ENCODE measurements at places on chromosomes 4 and X.

DNA sequence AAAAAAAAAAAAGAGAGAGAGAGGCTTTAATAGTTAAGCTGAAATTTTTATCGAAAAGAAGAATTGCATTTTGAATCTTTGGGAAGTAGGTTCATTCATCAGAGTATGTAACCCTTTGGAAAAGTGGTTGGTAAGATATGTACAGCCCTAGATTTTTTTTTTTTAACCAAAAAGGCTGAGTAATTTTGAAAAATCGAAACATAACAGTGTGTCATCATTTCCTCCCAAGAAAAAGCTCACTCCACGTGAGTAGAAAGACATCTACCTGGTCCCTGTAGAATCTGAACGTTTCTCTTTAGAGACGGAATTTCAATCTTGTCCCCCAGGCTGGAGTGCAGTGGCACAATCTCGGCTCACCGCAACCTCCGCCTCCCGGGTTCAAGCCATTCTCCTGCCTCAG, 16.2 kb downstream of the SHOX start:
- DNase-seq = no peak

DNA sequence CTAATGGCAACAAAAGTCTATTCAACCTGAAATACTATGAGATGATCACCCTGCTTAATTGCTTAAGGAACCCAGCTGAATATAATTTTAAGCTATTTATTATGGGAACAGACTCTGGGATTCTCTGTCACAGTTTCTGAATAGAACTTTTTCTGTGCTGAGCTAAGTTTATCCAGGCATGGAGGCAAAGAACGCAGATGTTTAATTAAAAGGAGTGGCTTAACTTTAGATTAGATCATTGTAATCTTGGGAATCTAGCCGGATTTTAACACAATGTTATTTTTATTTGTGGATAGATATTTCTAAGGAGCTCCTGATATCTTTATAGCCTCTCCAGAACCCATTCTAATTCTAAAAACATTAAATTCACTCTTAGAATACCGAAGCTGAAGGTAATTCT, 353.4 kb downstream of the STIM2 start:
- no peak for DNase-seq

- DNase-seq = no peak
These were observed 16.1 kb upstream of the RS1 start for GRCh38 chrX:18687856-18688495.

DNA sequence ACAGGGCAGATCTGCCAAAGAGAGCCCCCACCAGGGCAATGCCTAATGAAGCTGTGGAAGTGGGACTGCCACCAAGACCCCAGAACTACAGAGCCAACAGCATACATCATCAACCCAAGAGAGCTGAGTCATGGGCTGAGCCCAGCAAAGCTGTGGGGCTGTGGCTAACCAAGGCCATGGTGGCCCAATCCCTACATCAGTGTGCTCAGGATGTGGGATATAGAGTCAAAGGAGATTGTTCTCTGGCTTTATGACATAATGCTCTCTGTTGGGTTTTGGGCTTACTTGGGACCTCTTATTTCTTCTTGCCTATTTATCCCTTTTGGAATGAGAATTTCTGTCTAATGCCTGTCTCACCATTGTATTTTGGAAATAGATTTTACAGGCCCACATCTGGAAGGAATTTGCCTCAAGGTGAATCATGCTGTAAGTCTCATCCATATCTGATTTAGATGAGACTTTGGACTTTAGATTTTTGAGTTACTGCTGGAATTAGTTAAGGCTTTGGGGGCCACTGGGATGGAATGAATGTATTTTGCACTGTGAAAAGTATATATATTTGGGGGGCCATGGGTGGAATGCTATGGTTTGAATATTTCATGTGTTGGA, 5.4 kb upstream of the PRDM5 start:
- DNase-seq = no peak

- DNase-seq = no peak
These were observed 30.2 kb upstream of the TMEM184C start for GRCh38 chr4:147587041-147587440.

- DNase-seq = no peak
These were observed 1.5 kb downstream of the FHDC1 start for GRCh38 chr4:152937336-152938236.

GRCh38 chrX:21708116-21708515, 49.8 kb downstream of the SMPX start:
- DNase-seq = no peak

DNA sequence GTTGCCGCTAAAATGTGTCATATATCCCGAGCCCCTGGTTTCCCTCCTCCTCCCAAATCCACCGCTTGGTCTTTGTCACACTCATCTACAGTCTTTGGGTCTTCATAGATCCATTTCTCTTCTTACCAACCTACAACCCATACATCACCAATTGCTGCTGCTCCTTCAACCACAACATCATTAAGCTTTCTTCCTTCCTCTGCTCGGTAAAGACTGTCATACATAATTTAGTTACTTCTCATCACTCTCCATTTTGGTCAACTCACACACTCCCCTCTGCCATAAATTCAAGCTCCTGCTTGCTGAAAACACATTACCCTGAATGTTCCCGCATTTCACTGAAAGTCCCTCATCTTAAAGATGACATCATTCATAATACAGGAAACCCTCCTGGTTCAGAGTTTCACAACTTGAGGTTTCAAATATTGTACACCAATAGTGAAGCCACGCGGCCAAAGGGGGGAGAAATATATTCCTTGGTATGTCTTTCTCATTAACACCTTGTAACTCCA, 1.7 kb upstream of the DCTD start:
- DNase-seq = no peak

DNA sequence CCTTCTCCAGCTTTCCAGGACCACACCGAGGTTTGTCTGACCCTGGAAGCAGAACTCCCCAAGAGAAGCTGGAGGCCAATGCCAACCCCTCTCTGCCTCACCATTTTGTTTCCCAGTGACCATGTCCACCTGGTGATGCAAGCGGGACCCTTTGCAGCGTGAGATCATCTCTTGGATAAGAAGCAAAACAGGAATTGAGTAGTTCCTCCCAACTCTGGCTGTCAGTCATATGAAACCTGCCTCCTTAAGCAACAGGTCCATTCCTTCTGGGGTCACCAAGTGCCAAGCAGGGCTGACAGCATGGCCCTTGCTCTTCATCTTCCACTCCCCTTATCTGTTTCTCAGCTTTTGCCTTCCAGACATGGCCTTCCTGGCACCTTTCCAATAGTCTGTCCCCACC, 41.3 kb upstream of the MTM1 start:
- no peak for DNase-seq

DNA sequence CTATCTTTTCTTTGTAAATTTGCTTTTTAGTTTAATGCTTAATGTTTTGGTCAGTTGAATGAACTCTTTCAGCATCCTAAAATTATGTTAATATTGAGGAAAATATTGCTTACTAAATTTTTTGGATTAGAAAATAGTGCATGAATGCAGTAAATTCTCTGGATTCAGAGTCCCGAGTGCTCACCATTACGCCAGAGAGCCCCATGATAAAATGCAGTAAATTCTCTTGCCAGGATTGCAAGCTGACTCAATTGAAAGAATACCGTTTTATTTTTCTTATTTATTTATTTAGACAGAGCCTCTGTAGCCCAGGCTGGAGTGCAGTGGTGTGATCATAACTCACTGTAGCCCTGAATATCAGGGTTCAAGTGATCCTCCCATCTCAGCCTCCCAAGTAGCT, 60.9 kb upstream of the ENPEP start:
- DNase-seq = no peak

- DNase-seq = no peak
These were observed 8.4 kb upstream of the HERC3 start for GRCh38 chr4:88583631-88584470.

DNA sequence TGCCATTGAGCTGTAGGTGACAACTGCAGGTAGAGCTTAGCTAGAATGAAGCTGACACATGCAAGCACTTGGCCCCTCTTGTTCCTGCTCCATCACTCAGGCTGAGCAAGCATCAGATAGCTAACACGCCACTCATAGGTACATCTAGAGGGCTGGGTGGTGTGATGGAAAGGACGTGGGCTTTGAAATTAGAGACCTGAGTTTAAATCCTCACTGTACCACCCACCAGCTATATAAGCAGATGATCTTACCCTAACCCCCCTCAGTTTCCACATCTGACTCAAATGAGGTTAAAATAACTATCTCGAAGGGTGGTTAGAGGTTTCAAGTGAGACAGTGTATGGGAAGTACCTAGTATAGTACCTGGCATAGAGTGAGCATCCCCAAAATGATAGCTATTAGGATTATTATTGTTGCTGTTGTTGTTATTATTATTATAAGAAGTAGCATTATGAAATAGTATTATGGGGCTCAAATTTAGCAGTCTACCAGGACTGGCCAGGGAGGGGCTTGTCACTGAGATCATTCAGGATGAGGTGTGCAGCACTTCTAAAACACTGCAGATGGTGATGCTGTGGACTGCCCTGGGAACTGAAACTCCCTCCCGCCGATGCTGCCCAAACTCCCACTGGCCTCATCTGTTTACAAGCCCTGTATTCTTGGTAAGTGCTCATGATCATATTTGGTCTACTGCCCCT, 59.0 kb downstream of the REELD1 start:
- DNase-seq = no peak

- no peak for DNase-seq
These were observed 39.5 kb downstream of the NSD2 start for GRCh38 chr4:1910643-1911042.

DNA sequence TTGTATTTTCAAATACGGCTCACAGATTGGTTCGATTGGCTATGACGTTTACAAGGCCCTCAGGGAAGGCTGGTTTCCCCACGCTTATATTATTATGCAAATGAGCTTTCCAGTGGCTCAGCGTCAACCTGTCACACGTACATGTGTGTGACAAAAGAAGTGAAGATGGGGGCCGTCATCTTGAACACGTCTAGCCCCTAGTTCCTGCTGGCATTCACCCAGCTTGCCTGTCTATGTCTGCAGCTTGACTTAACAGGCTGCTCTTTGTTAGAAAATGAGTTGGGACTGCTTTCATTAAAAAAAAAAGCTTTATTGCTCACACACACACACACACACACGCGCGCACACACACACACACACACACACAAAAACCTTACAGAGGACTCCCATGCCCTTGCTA, 283.6 kb upstream of the CTSO start:
- DNase-seq = no peak

GRCh38 chr4:141132709-141133145, 542 bp downstream of the RNF150 start:
- DNase-seq = no peak

GRCh38 chr4:45931154-45931553, 192.7 kb downstream of the GABRG1 start:
- no peak for DNase-seq

DNA sequence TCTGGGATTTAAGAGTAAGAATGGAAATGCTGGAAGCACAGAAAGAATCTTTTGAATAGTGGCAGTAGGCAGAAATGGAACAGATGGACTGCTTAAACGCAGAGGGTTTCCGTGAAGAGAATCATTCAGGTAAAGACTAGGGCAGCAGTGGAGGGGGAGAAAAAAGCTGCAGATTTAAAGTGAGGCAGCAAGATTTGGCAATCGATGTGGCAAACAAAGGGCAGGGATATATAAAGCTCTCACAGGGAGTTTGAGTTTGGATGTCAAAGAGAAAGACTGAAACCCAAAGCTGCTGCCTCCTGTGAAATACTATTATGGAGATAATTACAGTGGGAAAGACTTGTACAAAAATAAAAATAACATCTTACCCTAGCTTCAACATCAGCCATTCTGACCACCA, 384.0 kb downstream of the CENPC start:
- DNase-seq = no peak

- no peak for DNase-seq
These were observed at the start of gene RBM47 for GRCh38 chr4:40629401-40630334. Gene RBM47, minus strand, starts transcription at chr4:40629864. Its CDS starts 190,971 bp downstream, at chr4:40438893.

DNA sequence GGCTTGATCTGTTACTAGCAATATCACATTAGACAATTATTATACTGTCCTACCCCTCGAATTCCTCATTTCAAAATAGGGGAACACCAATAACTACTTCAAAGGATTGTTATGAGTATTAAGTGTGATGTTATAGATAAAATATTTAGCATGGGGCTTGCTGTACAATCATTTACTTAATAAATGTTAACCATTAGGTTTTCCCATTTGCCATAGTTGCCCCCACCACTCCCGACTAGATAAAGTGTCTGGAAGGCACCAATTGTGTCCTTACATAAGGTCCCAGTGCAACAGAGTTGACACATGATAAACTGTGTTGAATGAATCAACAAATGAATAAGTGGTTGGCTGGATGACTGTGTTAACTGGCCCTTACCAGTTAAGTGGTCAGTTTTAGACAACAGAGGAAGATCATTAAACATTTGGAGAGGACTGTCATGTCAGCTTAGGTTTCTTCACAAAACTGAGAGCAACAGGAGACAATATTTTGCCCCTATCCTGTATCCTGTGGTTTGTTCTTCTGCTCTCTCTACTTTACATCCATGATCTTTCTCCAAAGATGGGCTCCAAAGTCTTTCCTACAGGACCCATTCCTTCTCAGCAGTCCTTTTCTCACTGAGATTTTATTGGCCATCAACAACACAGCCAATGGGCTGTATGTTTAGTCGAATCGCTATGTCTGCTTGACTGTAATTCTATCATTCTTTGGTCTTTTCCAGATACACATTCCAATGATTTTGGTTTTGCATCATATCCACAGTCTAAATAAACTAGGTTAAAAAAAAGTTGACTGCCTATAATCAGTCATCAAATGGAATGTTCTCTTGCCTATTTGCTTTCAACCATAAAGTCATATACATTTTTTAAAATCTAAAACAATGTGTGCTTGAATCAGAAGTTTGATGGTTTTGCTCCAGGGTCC, 74.4 kb downstream of the RNF150 start:
- DNase-seq = no peak

GRCh38 chr4:124573056-124573455, 139.5 kb downstream of the ANKRD50 start:
- DNase-seq = no peak

GRCh38 chr4:41189076-41189475, 25.3 kb downstream of the APBB2 start:
- DNase-seq = no peak

DNA sequence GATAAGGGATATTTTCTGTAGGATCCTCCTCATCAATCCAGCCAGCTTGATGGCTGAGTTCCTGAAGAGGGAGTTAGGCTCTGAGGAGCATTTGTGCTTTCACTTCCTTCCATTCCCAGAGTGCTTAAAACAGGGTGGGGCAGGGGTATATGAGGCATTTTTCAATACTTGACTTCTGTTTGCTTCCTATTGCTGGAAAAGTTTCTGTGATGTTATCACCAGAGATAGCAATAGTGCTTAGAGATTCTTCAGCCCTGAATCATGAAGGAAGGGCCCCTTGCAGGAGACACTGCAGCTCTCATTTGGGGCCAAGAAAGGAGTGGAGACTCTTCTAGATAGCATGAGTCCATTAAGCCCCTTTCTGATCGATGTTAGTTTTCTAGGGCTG, 166.7 kb upstream of the RPS6KA3 start:
- DNase-seq = no peak
